ENCODE measurements at places on chromosomes 5 and 9. TPM values are rescaled to one million over a fixed set of nuclear protein-coding genes. Genes with fewer than 3 reads are reported as not detected.
A peak's percentile ranks its signal among the peaks of the same experiment; 100 is the strongest.

The LCN6 gene
- not detected for total RNA-seq

The PCSK1 gene
- not detected for total RNA-seq

The PCDH1 gene
- 0.24 TPM for total RNA-seq

- no peak for DNase-seq
Observed at GRCh38 chr9:35798658-35799374, 7.4 kb downstream of the NPR2 start.

GRCh38 chr9:19239955-19240354, 9.5 kb downstream of the DENND4C start:
- DNase-seq: no peak

GRCh38 chr5:87411973-87412629, 629 bp downstream of the CCNH start:
- DNase-seq: peak; percentile 14

DNA sequence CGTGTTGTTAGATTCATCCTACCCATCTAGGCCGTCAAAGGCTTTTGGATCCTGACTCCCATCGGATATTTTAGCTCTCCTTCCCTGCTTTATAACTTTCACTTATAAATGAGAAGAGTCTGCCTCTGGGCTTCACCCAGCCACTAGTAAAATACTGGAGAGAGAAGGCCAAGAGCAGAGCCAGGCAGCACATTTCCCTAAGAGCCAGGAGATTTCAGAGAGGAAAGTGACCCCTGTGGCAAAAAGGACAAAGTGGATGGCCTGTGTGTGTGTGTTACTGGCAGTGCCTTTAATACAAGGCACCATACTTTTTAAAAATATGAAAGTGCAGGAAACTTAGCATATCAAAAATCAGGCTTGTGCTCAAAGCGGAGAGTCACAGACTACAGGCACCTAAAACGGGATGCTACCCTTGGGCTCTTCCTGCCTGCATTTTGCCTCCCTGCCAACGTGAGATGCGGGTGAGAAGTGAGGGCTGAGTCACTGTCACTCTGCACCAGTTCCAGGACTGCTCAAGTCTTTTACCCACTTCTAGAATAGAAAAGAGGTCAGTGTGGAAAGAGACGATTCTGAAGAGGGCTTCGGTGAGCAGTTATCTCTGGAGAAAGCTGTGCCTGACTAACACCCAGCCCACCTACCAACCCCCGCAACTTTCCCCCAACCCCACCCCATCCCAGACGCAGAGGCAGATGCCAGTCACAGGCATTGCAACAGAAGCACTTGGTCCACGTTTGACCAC, 15.9 kb downstream of the NFIL3 start:
- DNase-seq: no peak

GRCh38 chr5:89255845-89256463, 373.0 kb upstream of the MEF2C start:
- DNase-seq: peak; percentile 2

DNA sequence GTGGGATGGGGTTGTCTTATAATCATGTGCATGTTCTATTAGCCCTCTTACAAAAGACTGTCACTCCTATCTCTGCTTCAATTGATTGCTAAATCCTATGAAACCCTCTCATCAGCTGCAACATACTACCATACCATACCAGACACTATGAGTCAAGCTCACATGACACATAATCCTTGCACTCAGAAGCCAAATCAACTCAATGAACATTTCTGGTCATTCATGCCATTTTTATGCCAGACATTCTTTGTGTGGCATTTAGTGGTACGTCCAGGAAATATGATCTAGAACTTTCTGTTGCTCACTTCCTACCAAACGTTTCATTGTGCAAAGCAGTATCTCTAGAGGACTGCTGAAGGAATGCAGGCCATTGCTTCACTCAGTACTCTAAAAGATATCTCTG, 159.2 kb upstream of the GNA14 start:
- DNase-seq: no peak

GRCh38 chr9:13568841-13569601, 289.5 kb upstream of the MPDZ start:
- DNase-seq: no peak

DNA sequence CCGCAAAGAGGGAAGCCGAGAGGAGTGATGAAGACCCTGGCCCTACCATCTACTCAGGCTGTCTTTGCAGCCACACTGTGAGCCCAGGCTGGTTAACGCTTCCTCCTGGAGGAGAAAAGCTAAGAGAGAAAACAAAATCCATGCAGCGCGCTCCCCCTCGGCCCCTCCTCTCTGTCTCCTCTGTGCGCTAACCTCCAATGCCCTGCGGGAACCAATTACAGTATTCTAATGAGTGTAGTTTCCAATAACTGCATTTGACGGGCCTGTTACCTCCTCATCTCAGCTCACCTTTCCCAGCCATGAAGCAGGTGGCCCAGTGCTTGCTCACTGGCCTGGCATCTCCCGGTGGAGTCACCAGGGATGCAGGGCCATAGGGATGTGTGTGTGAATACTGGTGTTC, 565.5 kb downstream of the EBF1 start:
- DNase-seq: no peak

DNA sequence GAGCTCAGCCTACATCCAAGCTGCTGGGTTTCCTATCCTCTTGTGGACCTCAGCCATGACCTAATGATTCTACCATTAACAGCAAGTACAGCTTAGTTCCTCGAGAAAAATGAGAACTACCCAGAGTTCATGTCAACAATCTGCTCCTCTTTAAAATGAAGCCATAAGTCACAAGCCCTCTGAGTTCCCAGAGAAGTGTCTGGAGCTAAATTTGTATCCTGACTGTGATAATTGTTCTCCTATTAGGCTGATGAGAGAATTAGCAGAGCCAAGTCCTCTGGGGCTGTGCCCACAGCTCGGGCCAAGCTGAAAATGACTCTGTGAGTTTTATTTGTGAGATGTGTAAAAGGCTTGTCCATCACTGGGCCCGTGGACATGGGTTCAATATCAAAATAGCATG, 145.1 kb upstream of the SMIM23 start:
- DNase-seq: no peak

DNA sequence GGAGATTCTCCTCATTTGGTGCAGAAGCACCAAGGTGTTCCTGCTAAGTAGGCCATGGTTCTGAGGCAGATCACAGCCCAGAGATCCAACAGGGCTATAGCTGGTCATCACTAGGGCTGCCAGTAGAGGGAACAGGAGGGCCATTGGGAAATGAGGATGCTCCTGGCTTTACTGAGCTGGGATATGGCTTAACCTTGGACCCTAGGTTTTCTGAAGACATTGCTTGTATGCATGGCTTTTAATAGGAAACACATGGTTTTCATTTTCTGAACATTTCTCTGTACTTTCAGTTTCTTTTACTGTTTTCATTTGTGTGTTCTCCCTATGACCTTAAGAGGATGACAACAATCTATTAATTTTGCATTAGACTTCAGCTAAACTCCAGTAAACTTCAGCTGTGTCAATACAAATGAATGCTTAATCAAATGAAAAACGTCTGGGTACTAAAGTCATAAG, at the start of gene IFNW1:
Gene IFNW1 (minus strand): TSS at position 406 of the 456 bp plus-strand sequence. CDS start 262 bp downstream, at position 144.
- DNase-seq: no peak

GRCh38 chr9:35791297-35791921, at the start of gene NPR2:
NPR2 (plus strand) TSS chr9:35791591; CDS start chr9:35792409, 818 bp downstream.
- DNase-seq: no peak

- DNase-seq: no peak
Observed at GRCh38 chr5:128213833-128214232, 130.3 kb downstream of the SLC12A2 start.

The ALDOB gene
- total RNA-seq: not detected

- peak; percentile 34 for DNase-seq
Observed at GRCh38 chr9:2015581-2016407, 647 bp downstream of the SMARCA2 start.

The PTPN3 gene
- total RNA-seq: not detected

DNA sequence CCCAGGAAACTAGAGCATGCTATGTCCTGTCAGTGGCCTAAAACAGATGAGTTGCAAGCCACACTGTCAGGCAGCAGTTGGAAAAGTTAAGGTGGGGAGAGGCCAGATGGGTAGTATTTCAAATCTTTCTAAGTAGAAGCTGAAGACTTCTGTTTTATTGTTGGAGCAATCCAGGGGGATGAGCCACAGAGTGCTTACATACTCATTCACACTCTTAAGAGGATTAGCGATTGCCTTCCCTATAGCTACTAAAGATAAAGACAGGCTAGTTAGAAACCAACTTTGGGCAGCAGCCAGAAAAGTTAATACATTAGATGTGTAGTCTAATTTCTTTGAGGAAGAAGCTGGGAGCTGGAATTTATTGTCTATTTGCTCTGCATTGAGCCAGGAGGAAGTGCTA, 61.7 kb upstream of the ELAVL2 start:
- DNase-seq: no peak

- DNase-seq: no peak
Observed at GRCh38 chr9:130626249-130626996, 38.0 kb upstream of the PRDM12 start.

The LCN1 gene
- total RNA-seq: not detected

DNA sequence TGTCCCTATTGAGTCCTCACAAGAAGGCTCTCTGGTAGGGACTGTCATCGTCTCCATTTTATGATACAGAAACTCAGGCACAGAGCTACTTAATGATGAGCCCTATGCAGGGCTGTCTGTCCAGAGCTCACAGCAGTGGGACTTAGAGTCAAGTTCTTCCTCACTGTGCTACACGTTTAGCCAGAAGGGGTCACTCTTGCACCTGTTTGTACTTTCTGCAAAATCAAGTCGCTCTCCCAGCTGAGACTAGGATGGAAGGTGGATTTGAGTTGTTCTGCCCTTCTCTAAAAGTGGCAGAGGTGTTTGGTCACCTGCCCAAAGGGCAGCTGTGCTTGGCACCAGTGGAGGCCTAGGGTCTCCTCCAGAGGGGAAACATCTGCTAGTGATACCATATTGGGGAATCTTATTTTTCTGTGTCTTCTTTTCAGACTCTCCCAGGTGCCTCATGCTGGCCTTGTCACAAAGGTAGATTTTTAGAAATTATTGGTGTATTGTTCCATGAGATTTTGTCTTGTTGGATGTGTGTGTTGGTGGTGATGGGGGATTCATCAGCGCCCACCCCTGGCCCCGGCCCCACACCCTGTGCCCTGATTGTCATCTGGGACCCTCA, 104.2 kb downstream of the PPARGC1B start:
- peak; percentile 72 for DNase-seq

DNA sequence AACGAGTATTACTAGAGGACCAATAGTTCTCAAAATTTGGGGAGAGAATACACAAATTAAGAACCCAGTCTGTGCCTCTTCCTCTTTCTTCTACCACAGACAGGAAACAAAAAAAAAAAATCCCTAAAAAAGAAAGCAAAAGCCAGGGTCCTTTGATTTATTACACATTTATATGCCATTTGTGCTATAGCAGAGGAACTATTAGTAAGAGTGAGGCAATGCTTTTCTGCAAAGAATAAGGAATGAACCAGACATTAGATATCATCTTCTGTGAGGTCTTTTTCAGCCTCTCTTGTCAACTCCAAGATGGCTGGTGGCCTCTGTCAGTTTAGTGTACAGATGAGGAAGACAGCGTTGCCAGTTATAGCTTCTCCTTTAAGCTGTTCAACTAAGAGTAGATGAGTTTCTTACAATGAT, 127.6 kb downstream of the RFX3 start:
- no peak for DNase-seq

The NKD2 gene
- total RNA-seq: 0.33 TPM

The OTULINL gene
- 93.1 TPM for total RNA-seq

DNA sequence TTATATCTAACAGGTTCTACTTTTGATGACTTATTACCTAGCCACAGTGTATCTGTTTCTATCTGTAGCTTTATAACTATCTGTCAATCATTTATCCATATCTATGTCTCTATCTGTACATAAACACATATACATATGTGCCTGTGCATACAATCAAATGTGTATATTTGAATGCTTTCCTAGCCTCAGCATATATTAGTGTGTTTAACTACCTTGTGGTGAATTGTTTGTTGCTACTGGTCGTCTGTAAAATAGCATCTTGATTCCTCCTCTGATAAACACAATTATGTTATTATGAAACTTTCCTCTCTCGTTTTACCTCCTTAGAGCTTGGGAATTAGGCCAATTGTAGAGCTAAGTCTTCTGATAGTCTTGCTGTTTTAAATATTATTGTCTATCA, 44.4 kb downstream of the PARP8 start:
- no peak for DNase-seq

- no peak for DNase-seq
Observed at GRCh38 chr9:76585487-76586389, 126.8 kb downstream of the GCNT1 start.

- no peak for DNase-seq
Observed at GRCh38 chr5:74303578-74303977, 336.9 kb downstream of the ENC1 start.

GRCh38 chr5:171415115-171415730, 4.2 kb upstream of the FGF18 start:
- no peak for DNase-seq

The MARCOL gene
- total RNA-seq: not detected

- DNase-seq: no peak
Observed at GRCh38 chr9:28801144-28801799, 1228.0 kb upstream of the C9orf72 start.

GRCh38 chr9:121369595-121370265, at the start of gene STOM:
STOM (minus strand) TSS chr9:121370250; CDS start chr9:121370187, 63 bp downstream.
- DNase-seq: peak; percentile 68

The PRDM9 gene
- not detected for total RNA-seq

The PCDHA5 gene
- not detected for total RNA-seq

The C9 gene
- not detected for total RNA-seq

DNA sequence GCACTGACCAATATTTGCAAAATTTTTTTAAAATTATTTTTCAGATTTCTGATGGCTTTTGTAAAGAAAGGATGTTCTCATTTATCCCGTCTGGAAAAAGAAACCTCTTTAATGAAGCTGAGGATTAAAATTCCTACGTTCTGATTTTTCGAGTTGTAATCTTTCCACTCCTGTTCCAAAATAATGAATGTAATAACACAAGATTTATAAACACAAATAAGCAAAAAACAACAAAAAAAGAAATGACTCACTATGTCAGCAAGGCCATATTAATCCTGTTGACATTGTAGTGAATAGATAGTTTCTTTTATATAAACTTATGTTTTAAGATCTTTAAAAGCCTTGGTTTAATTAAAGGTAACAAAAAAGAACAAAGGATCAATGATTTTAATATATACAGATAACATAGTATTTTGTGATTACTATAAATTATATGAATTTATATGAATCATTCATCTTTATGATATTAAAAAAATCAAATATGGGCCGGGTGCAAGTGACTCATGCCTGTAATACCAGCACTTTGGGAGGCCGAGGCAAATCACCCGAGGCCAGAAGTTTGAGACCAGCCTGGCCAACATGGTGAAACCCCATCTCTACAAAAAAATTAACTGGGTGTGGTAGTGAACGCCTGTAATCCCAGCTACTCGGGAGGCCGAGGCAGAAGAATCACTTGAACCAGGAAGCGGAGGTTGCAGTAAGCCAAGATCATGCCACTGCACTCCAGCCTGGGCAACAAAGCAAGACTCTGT, 336.6 kb upstream of the DAB2 start:
- no peak for DNase-seq

DNA sequence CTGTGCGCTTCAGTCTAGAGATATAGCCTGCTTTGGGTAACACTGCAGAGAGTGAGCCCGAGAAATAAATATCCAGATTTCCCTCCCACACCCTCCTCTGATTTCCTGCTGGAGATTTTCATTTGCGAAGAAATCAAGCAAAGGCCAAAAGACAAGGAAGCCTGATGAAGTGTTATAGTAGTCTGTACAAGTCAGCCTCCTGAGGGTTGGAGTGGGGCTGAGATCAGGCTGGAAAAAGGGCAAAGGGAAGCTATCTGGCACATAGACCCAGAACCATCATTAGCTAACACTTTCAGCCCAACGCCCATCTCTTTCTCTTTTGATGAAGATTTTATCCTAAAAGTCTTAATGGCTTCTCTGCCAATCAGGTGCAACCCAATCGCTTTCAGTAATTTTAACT, 154.6 kb upstream of the SLC44A1 start:
- no peak for DNase-seq

The TMC1 gene
- not detected for total RNA-seq
